ENCODE measurements at places on chromosomes 16 and 17.
A peak's percentile ranks its signal among the peaks of the same experiment; 100 is the strongest.

- DNase-seq, result no peak
These were observed 434 bp downstream of the CEMP1 start for GRCh38 chr16:2530629-2531318.

GRCh38 chr16:24198807-24199533 is 57.2 kb upstream of the CACNG3 start:
- no peak for DNase-seq

- peak; percentile 79 for DNase-seq
These were observed 570 bp upstream of the CFDP1 start for GRCh38 chr16:75433732-75434413.

DNA sequence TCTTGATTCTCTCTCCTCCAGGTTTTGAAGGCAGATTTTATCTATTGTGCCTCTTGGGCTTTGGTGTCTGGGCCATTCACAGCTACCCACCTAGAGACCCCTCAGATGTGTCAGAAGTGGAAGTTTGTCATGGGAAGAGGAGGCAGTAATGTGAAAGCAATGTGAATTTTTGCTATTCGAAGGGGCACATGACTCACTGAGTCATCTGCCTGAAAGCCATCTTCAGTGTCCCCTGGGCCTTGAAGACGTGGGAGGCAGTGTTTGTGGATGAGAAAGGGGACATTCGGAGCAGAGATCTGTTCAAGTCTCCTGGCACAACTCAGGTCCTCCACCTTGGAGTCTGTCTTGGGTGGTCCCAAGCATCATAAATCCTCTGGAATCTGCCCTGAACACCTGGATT is 530.2 kb downstream of the NPIPA7 start:
- DNase-seq, result no peak

DNA sequence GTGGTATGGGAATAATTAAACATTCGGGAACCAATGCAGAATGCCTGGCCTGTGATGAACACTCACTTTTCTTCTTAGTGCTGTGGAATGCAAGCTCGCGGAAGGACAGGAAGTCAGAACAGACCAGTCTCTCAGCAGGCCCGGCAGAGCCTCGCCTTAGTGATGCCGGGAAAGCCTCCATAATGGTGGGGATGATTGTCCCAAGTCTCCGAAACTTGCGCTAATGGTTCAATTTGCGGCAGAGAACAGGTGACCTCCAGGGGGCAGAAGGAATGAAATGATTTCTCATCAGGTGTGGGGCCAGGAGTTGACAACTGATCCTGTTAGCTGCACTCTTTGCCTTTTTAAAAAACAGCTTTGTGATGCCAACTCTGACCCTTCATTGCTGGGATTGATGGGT is 170.6 kb downstream of the GSG1L start:
- DNase-seq, result no peak

DNA sequence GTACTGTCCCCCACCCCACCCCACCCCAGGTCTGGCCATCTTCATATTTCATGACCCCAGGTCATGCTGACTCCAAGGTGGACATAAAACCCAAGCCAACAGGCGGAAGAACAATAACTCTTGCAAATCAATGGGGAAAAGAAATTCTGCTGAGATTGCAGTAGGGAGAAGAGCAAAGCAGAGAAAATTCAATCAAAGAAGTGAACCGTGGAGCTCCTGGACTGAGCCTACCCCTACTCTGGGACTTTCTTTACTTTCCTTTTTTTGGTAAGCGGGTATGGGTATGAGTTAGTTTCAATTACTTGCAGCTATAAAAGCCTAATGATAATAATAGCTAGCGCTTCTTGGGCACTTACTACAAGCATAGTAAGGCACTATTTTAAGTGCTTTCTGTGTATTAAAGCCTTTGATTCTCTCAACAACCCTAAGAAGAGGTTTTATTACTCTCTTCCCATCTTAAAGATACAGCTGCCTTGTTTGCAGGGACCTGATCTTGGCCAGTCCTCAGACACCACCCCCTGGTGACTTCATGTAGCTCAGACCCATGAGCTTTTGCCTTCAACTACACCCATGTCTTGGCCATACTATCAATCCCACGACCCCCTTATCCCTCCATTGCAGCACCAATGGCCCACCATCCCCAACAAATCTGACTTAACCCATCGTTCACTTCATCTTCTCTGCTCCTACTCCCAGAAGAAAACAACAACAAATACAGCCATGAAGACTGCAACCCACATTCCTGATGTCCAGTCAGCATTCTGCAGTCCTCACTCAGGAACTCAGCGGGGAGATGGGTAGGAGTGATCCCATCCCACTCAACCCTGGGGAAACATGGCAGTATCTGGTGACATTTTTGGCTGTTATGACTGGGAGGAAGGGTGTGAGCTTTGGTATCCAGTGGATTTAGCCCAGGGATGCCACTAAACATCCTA is 4.4 kb downstream of the GGA2 start:
- no peak for DNase-seq

GRCh38 chr16:8722025-8722348 is 47.6 kb downstream of the ABAT start:
- no peak for DNase-seq

GRCh38 chr16:75308011-75308410 is 56.6 kb upstream of the BCAR1 start:
- DNase-seq, result no peak

DNA sequence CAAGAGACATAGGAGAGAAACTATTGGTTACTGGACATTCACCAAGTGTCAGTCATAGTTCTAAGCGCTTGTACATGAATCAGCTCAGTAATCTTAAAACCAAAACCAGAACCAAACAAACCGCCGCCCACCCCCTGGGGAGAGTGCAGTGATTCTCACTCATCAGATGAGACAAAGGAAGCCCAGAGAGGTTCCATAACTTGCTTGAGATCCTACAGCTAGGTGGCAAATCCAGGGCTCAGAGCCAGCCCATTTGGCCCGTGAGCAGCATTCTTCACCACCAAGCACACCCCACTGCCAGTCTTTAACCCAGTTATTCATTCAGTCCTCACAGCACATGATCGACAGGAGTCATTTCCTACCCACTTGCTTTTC is 37.2 kb upstream of the RGS9 start:
- DNase-seq, result peak; percentile 91

DNA sequence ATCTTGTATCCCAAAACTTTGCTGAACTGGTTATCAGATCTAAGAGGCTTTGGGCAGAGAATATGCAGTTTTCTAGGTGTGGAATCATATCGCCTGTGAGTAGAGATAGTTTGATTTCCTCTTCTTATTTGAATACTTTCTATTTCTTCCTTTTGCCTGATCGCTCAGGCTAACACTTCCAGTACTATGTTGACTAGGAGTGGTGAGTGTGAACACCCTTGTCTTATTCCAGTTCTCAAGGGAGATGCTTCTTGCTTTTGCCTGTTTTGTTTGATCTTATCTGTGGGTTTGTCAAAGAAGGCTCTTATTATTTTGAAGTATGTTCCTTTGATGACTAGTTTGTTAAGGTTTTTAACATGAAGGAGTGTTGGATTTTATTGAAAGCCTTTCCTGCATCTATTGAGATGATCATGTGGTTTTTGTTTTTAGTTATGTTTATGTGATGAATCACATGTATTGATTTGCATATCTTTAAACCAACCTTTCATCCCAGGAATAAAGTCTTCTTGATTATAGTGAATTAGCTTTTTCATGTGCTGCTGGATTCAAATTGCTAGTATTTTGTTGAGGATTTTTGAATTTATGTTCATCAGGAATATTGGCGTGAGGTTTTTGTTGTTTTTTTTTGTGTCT is 17.0 kb upstream of the CCL13 start:
- DNase-seq, result no peak

DNA sequence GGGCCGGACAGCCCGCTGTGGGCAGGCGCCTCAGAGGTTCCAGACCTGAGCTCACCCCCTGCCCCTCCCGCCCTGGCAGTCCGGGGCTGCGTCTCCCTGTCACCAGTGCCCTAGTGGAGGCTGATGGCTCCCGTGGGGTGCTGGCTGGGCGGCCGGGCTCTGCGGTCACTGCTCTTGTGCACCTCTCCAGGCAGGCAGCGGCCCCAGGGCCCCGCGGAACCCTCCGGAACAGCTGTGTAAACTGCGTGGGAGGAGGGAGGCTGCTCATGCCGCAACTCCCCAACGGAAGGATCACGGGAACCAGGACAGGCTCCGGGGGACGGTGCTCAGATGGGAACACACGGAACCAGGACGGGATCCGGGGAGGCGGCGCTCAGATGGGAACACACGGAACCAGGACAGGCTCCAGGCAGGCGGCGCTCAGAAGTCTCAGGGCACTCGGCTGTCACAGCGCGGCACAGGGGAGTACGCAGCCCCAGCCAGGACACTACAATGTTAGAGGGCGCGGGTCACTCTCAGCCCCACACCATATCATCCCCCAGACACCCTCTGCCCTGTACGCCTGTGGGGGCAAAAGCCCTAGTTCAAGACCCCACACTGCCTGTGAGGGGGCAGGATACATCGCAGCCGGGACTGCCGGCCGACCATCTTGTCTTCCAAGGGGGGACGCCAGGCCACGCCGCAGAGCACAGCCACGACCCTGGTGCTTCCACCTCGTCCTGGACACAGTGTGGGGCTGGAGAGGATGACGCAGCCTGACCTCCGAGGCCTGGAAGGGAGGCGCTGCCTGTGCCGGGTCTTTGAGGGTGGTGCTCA is 74.0 kb upstream of the GNG13 start:
- DNase-seq, result no peak

- peak; percentile 57 for DNase-seq
These were observed 40.3 kb downstream of the CYB561 start for GRCh38 chr17:63405741-63406261.

- DNase-seq, result no peak
These were observed 50.4 kb downstream of the SNX29 start for GRCh38 chr16:12026741-12027490.

DNA sequence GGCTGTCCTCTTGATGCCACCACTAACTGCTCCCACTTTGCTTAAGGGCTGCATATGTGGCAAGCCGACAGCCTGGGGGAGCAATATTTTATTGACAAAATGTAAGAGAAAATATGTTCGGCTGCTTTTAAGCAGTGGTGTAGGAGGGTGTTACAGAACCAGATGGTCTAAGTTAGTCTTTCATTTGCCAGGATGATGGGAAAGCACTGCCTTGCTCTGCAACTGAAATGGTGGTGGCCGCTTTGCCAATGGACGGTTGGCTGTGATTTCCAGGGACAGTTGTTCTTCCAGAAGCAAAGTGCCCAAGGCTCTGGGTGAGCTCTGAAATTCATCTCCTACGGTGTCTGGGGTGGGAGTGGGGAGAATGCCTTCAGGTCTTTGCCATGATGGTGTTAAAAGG is 469.3 kb downstream of the TOX3 start:
- no peak for DNase-seq

- DNase-seq, result no peak
These were observed 24.9 kb downstream of the CMTR2 start for GRCh38 chr16:71264299-71264698.

- no peak for DNase-seq
These were observed 5.6 kb upstream of the SUPT4H1 start for GRCh38 chr17:58357312-58358297.

- DNase-seq, result no peak
These were observed 50.0 kb downstream of the DNAH2 start for GRCh38 chr17:7767405-7768021.
